Kidney epithelial cell (primary cell): ENCODE measurements at places on chromosomes 5 and 9.

- DNase-seq: peak; percentile 32
Observed at GRCh38 chr5:173456751-173457171, 128.5 kb upstream of the STC2 start.

- DNase-seq: no peak
Observed at GRCh38 chr9:13899924-13900323, 414.0 kb downstream of the NFIB start.

GRCh38 chr5:149893403-149893931 lies 51.1 kb downstream of the PDE6A start:
- DNase-seq: no peak

DNA sequence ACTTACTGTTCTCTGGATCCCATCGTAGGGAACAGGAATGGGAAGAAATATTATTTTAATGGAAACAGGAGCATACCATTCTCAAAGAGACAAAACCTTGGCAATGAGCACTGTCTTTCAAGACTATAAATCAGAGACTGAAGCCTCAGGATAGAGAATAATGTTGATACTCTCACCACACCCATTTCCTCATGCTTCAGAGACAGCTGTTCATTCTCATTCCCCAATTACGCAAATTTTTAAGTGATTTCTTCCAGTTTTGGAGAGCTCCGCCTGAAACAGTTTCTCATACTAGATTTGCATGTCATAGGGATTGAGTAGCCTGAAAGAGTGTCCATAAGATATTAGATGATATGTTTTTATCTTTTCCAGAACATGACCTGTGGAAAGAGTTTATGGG lies 290.5 kb upstream of the RASA1 start:
- no peak for DNase-seq

DNA sequence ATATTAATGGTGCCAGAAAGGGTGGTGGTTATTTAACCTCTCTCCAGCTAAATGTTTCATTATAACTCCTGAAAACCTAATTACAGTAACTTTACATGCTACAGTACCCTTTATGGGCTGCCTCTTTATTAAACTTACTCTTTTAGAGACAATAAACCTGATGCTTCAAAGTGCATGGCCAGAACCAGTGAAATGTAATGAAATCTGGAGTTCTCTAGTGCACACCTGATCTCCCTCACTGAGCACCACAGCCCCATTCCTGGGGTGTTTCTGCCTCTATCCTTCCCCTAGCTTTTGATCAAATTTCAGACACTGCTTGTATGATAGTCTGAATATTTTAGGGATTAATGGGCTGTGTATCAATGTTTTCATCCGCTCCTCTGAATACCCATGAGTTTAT lies 306.5 kb upstream of the WWC1 start:
- no peak for DNase-seq

DNA sequence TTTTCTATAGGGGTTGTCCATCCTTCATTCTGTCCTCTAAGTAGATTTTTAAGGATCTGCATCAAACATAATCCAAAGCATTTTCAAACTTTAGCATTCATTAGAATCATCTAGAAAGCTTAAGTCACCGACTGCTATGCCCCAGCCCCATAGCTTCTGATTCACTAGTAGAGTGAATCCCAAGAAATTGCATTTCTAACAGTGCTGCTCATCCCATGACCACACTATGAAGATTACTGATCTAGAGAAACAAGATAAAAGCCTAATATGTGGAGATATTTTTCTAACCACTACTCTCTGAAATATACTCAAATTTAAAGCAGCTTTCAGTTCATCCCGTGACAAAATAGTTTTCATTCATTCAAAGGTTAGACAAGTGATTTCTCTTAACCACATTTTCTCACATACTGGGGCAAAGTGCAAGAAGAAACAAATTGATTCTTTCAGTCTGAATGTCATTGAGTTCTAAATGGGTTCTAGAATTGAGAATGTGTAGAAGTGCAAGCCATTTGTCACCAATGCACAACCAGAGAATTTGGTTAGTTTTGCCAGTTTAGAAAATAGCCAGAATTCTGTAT lies 286.9 kb upstream of the CD180 start:
- DNase-seq: no peak
